Stimulated activated CD8-positive, alpha-beta memory T cell treated with anti-CD3 and anti-CD28 coated beads, Interleukin-7, amount 100 ng/mL, for 4 hours (primary cell): ENCODE measurements at places on chromosomes 11 and 22.

- no peak for DNase-seq
Measured at GRCh38 chr11:2987881-2988861, 4.0 kb downstream of the NAP1L4 start.

DNA sequence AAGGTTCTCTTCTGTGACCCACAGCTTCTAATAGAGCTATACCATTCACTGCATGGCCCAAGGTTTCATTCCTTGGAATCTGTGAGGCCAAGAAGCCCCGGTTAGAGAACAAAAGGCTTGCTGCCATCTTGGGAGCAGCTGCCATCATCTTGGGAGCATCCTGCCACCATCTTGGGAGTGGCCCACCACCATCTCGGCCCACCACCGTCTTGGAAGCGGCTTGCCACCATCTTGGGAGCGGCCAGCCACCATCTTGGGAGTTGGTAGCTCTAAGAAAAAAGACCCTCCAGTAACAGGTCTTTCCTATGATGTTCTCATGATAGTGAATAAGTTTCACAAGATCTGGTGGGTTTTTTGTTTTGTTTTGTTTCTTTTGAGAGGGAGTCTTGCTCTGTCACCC lies 703.9 kb upstream of the ANO3 start:
- DNase-seq, result no peak

GRCh38 chr22:44271732-44272400 lies 40.9 kb downstream of the SHISAL1 start:
- no peak for DNase-seq

DNA sequence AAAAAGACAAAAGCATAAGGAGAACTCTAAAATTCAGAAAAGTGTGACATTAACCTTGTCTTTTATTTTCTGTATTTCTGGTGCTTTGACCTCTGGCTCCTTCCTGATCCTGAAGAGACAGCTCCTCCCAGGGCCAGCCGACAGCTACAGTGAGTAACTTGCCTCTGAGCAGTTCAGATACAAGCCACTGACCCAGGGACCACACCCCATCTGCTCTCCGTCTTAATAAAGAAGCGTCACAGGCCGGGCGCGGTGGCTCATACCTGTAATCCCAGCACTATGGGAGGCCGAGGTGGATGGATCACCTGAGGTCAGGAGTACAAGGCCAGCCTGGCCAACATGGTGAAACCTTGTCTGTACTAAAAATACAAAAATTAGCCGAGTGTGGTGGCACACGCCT lies 6.5 kb downstream of the MLC1 start:
- DNase-seq, result no peak

GRCh38 chr11:60950024-60950423 lies 2.0 kb downstream of the SLC15A3 start:
- no peak for DNase-seq

GRCh38 chr11:104727768-104728167 lies 170.5 kb downstream of the CASP12 start:
- no peak for DNase-seq

- DNase-seq, result no peak
Measured at GRCh38 chr11:27650988-27651387, 49.3 kb downstream of the BDNF start.

DNA sequence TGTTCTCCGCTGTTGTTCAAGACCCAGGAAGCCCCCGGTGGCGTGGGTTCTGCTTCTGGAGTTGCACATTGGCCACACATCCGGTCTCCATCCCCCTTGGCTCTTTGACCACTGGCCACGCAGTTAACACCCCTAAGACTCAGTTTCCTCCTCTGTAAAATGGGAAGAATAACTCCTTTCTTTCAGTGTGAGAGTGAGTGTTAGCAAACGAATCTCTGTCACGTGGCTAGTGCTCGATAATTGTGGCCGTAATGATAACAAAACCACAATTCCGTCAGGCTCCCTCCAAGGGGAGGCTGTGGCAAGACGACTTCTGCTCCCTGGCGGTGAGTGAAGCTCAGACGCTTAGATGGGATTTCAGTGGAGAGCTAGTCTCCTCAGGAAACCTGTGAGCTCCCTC lies 315.2 kb upstream of the B3GAT1 start:
- no peak for DNase-seq

DNA sequence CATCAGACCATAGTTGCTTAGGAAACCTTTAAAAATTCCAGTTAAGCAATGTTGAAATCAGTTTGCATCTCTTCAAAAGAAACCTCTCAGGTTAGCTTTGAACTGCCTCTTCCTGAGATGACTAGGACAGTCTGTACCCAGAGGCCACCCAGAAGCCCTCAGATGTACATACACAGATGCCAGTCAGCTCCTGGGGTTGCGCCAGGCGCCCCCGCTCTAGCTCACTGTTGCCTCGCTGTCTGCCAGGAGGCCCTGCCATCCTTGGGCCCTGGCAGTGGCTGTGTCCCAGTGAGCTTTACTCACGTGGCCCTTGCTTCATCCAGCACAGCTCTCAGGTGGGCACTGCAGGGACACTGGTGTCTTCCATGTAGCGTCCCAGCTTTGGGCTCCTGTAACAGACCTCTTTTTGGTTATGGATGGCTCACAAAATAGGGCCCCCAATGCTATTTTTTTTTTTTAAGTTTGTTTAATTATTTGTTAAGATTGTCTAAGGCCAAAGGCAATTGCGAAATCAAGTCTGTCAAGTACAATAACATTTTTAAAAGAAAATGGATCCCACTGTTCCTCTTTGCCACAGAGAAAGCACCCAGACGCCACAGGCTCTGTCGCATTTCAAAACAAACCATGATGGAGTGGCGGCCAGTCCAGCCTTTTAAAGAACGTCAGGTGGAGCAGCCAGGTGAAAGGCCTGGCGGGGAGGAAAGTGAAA lies 73.4 kb downstream of the NCAPD3 start:
- DNase-seq, result no peak

DNA sequence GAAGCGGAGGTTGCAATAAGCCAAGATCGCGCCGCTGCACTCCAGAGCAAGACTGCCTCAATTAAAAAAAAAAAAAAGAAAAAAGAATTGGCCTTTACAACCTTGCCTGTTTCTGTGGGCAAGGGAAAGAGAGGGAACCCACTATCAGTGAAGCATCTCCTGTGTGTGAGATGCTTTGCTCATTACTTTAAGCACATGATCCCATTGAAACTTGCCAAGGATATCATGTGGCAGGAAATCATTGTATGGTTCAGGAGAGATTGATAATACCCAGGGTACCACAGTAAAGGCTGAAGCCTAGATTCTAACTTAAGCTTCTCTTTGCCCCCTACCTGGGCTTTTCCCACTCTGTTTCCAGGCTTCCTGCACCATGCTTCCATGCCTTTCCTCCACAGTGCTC lies 3.6 kb downstream of the LDLRAD3 start:
- DNase-seq, result no peak

GRCh38 chr11:18650859-18651557 lies 16.9 kb upstream of the SPTY2D1 start:
- DNase-seq, result no peak

- DNase-seq, result no peak
Measured at GRCh38 chr22:46764779-46765485, 2.5 kb downstream of the TBC1D22A start.

GRCh38 chr22:20610243-20610686 lies 102.9 kb downstream of the MED15 start:
- no peak for DNase-seq

DNA sequence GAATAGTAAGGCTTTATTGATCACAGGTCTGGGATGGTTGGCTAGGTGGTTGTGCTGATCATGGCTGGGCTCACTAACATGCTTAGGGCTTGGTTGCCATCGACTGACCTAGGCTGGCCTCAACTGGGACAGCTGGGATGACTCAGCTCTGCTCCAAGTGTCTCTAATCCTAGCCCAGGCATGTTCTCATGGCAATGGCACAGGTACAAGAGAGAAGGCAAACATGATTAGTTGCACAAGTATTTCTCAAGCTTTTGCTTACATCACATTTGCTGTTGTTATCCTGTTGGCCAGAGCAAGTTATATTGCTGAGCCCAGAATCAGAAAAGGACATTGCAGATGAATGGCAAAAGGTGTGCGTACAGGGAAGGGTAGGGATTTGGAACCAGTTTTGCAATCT lies 68.5 kb upstream of the SLC35C1 start:
- DNase-seq, result no peak

DNA sequence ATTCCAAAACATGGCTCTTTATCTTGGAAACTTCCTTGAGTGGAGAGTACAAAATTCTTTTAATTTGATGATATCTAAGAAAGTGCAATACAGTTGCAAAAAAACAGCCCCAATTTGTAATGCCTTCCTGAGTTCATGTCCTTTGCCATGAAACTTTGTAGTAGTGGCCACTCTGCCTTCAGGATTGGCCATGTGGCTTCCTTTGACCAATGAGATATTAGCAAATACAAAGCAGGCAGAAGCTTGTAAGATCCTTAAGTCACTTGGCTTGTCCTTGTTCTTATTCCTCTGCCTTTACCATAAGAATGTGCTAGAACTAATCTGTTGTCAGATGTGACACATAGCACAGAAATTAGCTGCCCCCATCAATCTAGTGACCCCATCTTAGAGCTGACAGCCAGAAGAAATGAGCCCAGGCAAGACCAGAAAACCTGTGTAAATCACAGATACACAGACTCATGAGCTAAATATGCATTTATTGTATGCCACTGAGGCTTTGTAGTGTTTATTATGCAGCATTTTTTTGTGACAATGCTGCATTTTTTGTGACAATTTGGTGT lies 29.8 kb upstream of the BLID start:
- DNase-seq, result no peak

GRCh38 chr22:23054531-23055257 lies 15.6 kb upstream of the GNAZ start:
- no peak for DNase-seq

DNA sequence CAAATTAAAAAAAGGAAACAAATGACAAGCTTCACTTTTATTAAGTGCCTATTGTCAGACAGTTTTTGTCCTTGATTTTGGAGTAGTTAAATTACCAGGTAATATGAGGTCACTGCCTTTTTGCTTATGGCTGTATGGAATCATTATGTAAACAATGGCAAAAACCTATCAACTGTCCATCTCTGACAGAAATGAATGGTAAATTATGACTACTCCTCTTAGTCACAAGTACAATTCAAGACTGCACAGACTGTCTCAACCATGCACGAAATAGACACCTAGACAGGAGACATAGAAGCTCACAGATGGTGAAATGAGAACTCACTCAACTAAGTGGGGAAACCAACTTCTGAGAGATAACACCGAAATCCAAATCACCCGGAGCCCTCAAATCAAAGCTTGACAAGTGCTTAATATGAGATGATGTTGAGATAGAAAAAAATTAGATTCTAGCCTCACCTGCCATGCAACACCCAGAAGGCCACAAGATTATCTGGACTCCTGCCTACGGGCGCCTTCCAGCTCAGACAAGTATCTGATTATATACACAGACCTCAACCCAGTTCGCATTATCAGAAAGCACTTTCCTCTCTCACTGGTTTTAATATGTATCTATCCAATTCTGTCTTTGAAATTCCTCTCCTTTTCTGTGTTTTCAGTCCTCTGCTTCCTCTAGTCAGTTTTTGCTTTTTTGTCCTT lies 199.3 kb downstream of the CADM1 start:
- no peak for DNase-seq

DNA sequence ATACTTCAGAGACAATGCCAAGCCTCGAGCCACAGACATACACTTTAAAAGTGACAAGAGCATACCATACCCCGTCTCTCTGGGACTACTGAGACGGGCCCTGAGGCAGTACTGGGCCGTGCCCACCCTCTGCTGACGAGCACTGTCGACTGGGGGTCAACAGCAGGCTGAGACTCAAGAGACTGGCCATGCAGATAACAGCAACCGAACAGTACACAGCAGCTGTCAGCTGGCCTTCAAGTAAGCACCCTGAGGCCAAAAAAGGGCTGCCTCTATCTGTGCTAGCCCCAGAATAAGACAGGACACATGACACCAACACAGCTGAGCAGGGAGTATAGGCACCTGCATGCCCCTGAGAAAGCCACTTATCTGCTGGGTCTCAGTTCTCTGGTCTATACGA lies 18.9 kb upstream of the TMEM121B start:
- no peak for DNase-seq

- DNase-seq, result no peak
Measured at GRCh38 chr11:8512547-8512946, 81.5 kb downstream of the STK33 start.

GRCh38 chr11:64998690-64999431 lies 2.1 kb upstream of the BATF2 start:
- no peak for DNase-seq

- no peak for DNase-seq
Measured at GRCh38 chr11:64558869-64559268, 32.2 kb upstream of the SLC22A12 start.

DNA sequence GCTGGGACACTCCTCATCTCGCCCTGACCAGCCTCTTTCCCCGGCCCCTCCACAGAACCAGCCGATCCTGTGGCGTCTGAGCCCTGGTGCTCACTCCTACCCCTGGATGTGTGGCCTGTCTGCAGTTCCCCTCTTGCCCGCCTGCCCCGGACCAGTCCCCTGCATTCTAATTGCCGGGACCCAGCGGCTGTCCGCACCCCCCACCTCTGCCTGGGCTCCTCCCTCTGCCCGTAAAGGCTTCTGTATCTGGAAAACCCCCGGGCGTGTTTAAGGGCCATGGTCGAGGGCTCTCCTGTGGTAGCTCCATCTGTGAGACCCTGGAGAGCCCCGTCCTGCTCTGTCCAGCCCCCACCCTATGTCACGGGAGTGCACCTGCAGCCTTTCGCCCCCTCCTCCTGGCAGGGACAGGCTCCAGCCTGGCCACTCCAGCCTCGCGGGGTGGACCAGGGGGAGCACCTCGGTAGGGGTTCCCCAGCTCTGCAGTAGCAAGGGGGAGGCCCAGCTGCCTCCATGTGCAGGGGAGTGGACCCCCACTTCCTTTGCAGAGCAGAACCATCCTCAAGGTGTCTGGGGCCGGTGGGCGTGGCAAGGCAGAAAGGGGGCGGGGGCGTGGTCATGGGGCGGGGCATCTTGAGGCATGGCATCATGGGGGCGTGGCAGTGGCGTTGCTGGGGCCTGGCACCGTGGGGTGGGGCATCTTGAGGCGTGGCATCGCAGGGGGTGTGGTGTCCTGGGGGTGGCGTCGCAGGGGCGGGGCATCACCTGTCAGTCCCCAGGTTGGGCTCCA lies 430.4 kb downstream of the TBC1D22A start:
- DNase-seq, result no peak

GRCh38 chr11:32870676-32871075 lies 21.9 kb upstream of the QSER1 start:
- DNase-seq, result no peak

- no peak for DNase-seq
Measured at GRCh38 chr11:114989536-114989935, 311.2 kb downstream of the NXPE2 start.

- no peak for DNase-seq
Measured at GRCh38 chr11:20369826-20370225, 6.3 kb downstream of the HTATIP2 start.

DNA sequence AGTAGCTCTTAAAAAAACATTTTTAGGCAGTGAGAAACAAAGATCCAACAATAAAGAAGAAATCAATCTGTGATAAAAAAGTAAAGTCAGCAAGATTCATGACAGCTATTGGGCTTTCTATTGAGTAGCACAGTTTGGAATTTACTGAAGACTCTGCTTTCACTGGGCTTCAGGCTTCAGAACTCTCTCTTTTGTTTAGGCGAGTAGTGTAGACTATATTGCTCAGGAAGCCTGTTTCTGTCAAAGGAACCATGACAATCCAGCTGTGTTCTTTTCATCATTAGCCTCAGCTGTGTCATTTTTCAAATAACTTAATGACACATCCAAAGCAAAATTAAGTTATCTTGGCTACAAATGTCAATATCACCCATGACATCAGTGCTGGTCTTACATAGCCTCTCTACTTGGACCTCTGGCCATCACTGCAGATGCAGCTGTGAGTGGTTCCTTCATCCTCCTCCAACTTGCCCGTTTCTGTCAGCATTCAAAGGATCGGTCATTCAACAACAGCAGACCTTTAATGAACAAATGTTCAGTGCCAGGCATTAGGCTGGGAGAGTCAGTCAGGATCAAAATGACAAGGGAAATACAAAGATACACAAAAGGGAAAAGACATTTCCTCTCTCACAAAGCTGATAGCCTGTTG lies 332.8 kb upstream of the MTNR1B start:
- DNase-seq, result no peak
